ENCODE measurements at places on chromosomes 13 and 19.

- DNase-seq = no peak
Measured at GRCh38 chr19:5774921-5775320, 9.6 kb downstream of the PRR22 start.

DNA sequence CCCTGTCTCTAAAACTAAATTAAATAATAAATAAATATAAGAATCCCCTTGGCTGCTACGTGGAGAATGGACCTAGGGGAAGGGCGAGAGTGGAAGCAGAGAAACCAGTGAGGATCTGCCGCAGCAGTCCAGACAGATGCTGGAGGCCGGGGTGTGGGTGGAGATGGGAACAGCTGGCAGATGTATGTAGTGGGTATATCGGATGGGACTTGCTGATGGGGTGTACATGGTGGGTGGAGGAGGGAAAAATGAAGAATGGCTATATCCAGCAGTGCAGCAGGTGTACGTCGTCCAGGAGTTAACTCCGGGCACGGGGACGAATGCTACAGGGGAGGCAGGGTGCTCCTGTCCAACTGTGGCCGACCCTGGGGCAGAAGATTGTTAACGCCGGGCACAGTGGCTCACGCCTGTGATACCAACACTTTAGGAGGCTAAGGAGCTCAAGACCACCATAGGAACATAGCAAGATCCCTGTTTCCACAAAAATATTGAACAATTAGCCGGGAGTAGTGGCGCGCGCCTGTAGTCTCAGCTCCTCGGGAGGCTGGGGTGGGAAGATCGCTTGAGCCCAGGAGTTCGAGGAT, 654 bp downstream of the CEP89 start:
- DNase-seq = no peak

DNA sequence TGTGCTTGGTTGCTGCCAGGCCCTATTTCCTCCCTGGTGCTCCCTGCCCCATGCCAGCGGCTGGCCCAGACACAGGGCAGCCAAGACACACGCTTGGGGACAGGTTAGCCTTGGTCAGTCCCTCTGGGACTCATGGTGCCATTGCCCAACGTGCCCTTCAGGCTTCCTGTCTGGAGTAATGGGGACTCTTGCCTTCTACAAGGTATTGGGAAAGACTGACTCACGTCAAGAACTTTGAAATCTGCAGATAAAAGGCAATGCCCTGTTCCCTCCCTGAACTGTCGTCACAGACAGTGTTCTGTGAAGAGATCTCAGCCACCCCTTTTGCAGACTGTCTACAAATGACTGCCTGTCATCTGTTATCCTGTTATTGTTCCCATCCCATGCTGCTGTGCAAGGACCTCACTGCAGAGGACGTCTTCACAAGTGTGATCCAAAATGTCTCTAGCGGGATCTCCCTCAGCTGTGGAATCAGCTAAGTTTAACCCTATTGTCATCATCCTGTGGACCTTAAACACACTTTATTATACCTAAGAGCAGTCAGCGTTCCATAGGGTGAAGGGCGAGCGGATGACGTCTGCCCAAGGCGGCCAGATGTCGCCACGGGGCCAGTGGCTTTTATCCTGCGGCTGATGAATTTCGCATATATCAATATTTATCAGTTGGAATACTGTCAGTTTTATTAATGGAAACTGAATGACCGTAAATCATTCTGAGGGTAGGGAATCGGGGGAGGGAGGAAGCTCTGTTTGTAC, 59.0 kb downstream of the GSX1 start:
- no peak for DNase-seq

GRCh38 chr13:46536341-46536740, 16.6 kb upstream of the LRCH1 start:
- no peak for DNase-seq

DNA sequence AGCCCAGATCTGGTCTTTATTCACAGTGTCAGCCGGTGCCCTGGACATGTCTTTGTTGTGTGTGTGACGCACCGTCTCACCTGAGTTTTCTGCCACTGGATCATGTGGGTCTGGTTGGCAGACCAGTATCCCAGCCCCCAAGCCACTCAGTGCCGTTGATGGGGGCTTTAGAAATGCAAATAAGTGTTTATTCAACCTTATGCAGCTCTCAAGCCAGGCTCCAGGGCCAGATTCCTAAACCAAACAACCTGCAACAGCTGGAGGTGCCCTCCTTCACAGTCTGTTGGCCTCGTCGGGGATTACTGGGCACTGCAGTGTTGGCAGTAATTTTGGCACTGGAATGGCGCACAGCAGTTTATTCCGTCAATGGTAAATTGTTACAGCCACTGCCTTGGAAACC, 21.6 kb downstream of the FAM124A start:
- DNase-seq = no peak

DNA sequence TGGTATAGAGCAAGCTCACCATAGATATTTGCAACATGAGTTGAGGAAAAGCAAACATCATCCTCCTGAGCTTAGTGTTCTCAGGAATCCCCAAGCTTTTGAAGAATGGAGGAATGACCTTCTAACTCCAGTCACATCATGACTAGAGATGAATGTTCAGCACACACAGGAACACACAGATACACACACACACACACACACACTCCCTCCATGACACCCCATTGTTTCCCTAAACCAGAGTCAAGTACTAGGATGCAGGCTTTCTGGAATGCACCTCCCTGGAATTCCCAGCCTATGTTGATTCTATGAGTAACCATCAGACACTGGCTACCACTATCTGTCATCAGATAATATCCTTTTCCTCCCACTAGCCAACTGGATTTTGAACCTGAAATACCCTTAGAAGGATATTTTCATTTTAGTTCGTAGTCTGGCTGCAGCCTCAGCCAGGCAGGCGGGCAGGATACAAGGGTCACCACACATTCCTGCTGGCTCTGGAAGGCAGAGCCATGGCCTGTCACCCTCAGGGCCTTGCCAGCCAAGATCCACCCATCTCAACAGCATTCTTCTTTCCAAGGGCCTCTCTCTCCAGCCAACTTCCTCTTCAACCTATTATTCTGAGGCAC, 162.4 kb downstream of the FOXO1 start:
- DNase-seq = no peak
